ENCODE measurements at places on chromosomes 6 and 20. TPM values are rescaled to one million over a fixed set of nuclear protein-coding genes. Genes with fewer than 3 reads are reported as not detected.

DNA sequence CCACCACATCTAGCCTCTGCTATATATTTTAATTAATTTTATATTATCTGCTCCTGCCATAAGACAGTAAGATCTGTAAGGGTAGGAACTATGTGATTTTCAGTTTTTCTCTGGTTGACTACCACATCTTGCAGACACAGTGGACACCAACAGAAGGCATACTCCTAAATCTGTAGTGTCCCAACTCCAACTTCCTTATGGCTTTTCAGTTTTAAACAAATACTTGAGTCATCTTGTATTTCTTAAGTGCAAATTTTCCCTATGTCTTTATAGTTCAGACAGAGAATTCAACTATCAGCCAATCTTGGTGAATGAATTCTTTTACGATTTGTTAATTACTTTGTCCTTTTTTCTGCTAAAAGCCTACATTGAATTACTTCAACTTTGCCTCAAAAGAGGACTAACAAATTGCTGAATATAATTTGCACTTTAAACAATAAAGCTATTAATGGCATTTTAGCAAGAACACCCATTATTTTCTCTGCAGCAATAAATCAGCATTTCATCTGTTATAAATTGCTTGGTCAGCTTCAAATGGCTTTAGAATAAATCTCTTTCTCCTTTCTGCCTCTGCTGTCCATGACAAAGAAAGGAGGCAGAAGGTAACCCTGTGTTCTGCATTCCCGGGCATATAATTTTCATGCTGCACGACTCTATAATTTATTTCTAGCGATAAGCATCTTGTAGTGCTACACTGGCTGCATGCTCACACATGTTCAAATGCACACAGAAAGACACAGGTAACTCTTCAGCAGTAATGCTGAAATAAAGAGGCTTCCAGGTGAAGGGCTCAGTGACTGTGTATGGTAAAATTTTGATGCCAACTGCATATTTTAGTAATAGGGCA lies 144.8 kb downstream of the BACH2 start:
- no peak overlapping the region for H3K4me3 ChIP-seq
- no peak overlapping the region for H3K27ac ChIP-seq
- peaks cover 39% of the 10 kb centered on the region for H3K4me1 ChIP-seq
- no peaks in the 10 kb centered on the region for H3K27me3 ChIP-seq

GRCh38 chr6:64299176-64299575 lies 663.6 kb downstream of the PHF3 start:
- no peak for DNase-seq
- no peaks in the 10 kb centered on the region for H3K4me1 ChIP-seq
- no peaks in the 10 kb centered on the region for H3K36me3 ChIP-seq
- no peak overlapping the region for H3K4me3 ChIP-seq

- H3K36me3 ChIP-seq, result no peaks in the 10 kb centered on the region
- no peak for DNase-seq
- H3K4me3 ChIP-seq, result no peak overlapping the region
These were observed 63.5 kb upstream of the COL10A1 start for GRCh38 chr6:116189472-116189871.

DNA sequence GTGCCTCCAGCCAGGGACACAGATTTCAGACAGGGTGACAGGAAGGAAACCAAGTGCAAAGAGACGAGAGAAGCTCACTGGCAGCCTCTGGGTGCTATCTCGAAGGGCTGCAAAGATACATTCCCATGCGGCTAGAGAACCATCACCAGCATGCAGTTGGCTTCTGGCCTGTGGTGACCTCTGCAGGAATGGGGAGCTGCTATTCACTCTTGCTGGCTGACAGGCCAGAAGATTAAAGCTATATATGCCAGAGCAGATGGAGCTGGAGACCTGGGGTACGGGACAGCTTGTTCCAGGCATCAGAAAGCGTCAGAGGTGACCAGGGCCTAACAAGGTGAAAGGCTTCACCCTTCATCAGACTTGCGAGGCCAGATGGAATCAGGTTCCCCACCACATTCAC lies 20.0 kb downstream of the MAP1LC3A start:
- H3K4me1 ChIP-seq, result peaks cover 58% of the 10 kb centered on the region
- no peak for DNase-seq
- no peak overlapping the region for H3K4me3 ChIP-seq
- no peaks in the 10 kb centered on the region for H3K27me3 ChIP-seq

The MLIP gene
- total RNA-seq, result 300 TPM

The C20orf144 gene
- total RNA-seq, result not detected

The HLA-G gene
- total RNA-seq, result not detected
